ENCODE measurements at places on chromosomes 12 and 14.

DNA sequence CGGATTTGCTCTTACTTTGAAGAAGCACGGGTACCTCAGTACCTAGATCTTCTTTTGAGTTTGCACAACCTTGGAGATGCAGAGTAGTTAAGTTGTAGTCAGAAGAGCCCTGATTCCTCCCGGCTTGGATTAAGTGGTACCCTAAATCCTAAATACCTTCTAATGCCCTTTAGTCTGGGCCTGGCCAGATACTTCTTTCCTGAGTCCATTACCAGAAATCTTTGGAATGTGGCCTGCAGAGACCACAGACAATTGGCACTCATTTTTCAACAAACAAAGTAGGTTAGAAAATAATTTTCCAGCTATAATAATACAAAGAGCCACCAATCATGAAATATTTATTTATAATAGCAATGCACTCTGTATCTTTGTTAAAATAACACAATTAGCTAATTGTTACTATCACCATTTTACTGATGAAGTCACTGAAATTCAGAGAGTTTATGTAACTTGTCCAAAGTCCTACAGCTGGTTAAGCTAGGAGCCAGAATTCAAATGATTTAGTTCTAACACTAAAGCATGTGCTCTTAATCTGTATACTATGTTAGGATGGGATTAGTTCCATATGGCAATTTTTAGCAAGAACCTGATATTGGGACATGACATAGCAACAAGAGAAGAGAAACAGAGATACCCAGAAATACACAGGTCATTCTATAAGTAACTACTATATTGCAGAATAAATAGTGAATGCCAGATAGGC, 132.1 kb upstream of the PDZRN4 start:
- no peak for DNase-seq

DNA sequence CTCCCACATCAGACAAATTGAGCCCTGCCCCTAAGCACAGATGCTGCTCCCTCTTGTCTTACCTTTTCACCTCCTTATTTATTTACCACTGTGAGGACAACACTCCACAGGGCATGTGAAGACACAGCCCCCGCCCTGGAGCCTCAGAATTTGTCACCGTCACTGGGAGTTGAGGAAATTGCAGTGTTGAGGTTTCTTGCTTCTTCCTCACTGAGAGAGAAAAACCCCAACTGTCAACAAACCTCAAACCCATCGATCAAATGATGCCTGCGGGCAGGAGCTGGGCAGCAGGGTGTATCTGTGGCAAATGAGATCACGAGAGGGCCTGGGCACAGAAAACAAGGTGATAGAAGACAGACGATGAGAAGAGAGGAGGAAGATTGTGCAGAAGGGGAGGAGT, 30.5 kb upstream of the PLEKHG3 start:
- peak; percentile 77 for DNase-seq

- DNase-seq: no peak
Observed at GRCh38 chr12:112420740-112421139, 2.0 kb downstream of the PTPN11 start.

GRCh38 chr14:57274551-57274950, 5.8 kb downstream of the AP5M1 start:
- DNase-seq: no peak

DNA sequence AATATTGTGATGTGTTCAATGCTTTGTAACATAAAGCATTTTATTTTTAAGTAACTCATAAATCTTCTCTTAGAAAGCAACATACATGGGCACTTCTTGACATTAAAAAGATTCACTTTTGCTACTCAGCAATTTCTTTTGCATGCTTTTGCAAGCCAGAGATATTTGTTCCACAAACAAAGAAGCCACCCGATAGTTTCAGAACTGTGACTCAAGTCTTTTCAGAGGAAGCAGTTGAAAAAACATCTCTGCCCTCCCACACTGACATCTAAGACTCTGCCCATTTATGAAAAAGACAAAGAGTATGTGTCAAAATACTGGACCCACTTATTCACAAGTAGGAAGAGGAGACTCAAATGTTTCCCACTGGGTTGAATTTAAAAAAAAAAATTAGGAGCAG, 7.5 kb downstream of the APPL2 start:
- DNase-seq: no peak

- DNase-seq: no peak
Observed at GRCh38 chr12:52523824-52524223, 3.6 kb upstream of the KRT5 start.

- no peak for DNase-seq
Observed at GRCh38 chr12:95335948-95336347, 118.3 kb downstream of the VEZT start.
